GM20000 (cell line): ENCODE measurements at places on chromosomes 16 and 17.

DNA sequence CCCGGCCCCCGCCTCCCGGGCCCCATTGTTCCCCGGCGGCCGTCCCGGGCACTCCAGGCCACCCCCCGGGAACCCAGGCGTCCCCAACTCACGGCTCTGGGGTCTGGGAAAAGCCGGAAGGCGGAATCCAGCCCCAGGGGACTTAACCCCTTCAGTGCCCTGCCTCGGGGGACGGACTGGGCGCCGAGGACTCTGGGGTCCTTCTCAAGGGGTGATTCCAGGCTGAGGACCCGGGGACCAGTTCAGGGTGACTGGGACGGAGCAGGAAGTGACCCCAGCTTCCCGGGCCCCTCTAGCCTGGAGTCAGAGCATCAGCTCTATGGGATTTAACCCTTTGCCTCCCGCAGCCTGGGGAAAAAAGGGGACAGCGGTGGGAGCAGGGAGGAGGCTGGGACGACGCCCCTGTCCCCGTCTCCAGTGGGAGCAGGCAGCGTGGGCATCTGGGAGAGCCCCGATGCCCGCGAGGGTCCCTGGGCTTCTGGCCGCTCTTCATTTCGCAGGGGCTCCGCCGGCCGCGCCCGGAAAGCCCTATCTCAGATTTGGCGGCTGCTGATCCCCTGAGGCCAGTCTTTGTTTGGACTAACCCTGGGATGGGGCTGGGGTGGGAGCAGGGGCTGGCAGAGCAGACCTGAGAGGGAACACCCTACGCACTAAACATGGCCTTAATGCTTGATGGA lies at the start of gene ZNF629:
Gene ZNF629 (minus strand): TSS at position 270 of the 677 bp plus-strand sequence. CDS start 2,723 bp downstream, outside the sequence.
- peak; percentile 60 for DNase-seq

- DNase-seq, result no peak
Observed at GRCh38 chr16:84324434-84325262, 30.0 kb downstream of the WFDC1 start.

GRCh38 chr16:81487301-81487720 lies 42.7 kb downstream of the CMIP start:
- DNase-seq, result no peak

DNA sequence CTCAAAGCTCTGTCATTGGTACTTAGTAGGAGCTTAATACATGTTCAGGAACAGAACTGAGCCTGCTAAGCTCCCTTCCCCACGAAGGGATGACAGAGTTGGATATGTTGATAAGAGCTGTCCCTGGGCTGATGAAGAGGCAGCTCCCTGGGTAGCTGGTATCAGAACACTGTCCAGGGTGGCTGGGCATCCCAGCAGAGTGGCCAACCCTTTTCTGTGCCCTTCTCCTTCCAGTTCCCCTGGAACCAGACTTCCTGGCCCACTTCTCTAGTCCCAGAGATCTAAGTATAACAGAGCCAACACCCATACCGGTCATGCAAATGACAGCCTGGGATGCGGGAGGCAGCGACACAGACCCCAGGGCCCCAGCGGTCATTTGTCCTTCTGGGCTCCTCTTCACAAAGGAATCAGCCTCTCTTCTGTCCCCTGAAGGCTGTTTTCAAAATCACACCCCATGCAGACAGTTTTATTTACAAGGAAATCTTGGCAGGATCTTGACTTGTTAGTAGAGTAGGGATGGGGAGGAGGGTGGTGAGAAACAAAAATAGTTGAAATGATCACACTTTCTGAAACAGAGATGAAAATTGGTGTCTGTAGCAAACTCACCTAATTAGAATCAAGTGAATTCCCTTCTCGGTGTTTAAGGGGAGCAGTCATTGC lies 1.4 kb upstream of the RHBDL3 start:
- DNase-seq, result no peak

DNA sequence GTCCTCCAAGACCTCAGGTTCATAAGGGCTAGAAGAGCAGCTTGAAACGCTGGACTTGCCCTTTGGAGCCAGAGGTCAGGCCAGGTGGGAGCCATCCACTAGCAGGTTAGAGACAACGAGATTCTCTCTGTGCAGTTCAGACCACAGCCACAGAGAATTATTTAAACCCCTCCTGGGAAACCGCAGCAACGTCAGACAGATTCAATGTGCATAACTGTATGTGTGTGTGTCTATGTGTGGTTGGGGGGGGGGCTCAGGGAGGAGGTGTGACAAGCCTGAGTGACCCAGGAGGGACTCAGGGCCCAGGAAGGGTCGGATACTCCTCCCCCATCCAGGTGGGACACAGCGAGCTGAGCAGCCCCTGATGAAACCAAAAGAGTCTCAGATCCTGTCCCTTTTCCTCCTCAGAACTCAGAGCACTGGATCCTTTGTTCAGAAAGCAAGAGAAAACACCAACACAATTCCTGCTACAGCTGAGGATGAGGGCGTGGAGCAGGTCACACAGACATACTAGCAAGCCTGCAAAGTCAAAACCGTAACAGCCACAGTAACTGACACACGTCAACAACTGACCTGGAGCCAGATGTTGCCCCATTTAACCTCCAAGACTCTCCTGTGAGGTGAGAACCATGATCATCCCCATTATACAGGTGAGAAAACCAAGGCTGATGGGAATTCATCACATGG lies 66.8 kb downstream of the XYLT1 start:
- no peak for DNase-seq

DNA sequence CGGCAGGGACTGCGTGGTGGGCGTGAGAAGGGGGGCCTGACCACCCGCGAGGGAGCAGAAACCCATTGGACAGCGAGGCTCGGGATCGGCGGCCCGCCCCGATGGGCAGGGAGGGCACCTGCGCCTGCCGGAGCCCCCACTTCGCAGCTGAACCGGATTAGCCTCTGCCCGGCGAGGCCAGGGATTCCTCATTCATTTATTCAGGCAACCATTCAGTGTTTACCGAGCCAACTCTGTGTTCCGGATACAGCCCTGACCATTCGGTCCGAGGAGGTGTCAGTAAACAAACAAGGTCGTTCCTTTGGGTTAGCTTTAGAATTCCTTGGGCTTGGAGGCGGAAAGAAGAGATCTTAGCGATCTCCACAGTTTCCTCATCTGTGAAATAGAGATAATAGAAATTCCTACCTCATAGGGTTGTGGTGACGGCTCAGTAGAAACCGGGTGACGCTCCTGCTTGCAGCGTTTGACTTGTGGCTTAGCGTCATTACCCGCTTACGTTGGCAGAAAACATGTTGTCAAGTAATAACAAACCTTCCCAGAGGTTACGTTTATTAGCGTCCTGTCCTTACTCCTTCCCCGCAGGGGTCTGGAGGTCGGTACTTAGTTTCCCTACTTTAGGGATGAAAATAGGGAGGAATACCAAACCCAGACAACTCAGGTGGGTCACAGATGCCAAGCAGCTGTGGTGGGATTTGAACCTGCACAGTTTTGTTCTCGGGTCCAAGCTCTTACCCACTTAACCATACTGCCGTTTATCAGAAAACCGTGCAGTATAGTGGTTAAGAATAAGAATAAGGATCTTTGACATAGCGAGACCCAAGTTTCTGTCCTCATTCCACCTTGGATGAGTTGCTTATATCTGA lies 893 bp downstream of the POLR3E start:
- peak; percentile 77 for DNase-seq

DNA sequence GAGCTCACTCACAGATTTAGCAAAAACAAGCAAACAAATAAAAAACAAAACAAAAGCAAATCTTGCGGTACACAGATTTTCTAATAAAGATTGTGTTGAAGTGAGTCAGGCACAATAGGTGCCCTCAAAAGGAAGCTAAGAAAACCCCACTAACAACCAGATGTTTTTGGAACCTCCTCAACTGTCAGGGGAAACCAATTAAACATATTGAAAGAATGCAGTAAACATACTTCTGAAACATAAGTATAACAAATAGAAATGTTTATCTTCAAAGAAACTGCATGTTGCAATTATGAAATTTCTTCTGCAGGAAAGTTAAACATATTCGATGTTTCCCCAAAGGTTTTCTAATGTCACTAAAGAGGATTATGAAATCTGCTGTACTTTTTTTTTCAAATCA lies 110.5 kb upstream of the CORO6 start:
- DNase-seq, result no peak

DNA sequence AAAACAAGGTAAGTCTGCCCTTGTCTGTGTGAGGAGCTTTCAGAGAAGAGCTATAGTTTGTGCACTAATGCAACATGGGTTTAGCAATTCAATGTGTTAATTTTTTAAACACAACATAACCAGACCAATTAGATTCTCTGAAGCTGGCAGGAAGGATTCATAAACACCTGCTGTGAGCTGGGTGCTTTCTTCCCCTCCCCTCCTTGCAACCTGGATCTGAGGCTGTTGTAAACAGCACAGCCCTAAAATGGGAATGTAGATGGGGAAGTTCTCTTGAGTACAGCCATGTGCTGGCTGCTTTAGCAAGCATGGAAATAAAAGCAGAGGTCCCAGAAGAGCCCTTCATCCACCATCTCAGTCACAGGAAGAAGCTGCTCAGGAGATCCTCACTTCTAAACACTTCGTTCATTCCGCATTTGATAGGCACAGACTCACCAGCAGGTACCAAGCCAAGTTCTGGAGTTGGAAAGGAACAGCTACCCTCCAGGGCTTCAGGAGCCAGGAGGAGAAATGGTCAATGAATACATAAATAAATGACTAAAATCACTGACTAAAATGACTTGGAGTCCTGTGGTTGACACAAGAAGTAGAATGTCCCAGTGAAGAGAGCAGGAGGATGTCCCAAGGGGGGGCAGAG lies 21.7 kb downstream of the AXIN2 start:
- DNase-seq, result no peak

- no peak for DNase-seq
Observed at GRCh38 chr17:41530062-41531048, 2.2 kb upstream of the KRT19 start.

DNA sequence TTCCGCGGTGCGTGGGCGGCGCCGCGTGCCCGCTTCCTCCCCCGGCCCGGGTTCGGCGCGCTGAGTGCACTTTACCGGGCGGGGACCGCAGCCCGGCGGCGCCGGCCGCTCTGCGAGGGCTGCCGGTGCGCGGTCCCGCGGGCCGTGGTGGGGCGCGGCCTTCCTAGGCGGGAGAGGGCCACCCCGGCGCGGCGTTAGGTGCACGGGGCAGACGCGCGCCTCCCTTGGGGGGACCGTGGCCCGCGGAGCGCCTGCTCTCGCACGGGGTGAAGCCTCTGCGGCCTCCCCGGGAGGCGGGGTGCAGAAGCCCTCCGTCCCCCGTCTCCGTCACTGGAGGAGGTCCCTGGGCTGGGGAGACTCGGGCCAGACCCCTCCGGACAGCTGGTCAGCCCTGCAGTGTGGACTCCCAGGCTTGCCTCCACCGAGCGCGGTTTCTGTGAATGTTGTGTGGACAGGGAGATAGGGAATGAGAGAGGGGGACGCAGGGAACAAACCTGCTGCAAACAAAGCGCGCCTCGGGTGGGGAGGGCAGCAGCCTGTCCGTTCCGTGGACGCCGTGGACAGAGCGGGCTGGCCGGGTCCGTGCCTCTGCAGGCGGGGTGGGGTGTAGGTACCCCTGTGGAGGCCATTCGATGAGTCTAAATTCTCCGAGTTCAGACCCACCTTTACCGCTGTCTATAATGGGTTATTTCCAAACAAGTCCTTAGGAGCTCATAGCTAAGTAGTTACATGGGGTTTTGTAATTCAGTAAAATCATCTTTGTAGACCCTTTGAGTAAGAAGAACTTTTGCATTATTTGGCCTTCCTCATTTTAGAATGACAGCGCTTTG lies 721 bp downstream of the TBCD start:
- peak; percentile 73 for DNase-seq

- no peak for DNase-seq
Observed at GRCh38 chr16:85461814-85462713, 151.1 kb upstream of the GSE1 start.

DNA sequence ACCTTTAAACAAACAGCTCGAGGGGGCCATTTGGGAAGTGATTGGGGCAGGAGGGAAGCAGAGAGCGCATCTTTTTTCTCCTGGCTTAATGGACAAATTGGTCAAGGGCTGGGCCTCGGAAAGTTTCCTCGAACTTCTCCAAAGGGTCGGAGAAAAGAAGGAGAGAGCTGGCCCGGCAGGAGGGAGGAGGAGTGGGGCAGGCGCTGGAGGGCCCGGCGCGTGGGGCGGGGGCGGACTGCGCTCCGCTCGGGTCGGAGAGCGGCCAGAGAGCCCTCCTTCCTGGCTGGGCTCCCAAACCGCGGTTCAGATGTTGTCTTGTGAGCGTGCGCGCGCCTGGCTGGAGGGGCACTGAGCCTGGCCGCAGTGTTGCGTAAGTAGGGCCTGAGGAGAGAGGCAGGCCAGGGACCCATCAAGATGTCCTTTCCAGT lies 1.2 kb downstream of the MMP2 start:
- no peak for DNase-seq

- no peak for DNase-seq
Observed at GRCh38 chr16:82181461-82182185, 11.6 kb upstream of the MPHOSPH6 start.

DNA sequence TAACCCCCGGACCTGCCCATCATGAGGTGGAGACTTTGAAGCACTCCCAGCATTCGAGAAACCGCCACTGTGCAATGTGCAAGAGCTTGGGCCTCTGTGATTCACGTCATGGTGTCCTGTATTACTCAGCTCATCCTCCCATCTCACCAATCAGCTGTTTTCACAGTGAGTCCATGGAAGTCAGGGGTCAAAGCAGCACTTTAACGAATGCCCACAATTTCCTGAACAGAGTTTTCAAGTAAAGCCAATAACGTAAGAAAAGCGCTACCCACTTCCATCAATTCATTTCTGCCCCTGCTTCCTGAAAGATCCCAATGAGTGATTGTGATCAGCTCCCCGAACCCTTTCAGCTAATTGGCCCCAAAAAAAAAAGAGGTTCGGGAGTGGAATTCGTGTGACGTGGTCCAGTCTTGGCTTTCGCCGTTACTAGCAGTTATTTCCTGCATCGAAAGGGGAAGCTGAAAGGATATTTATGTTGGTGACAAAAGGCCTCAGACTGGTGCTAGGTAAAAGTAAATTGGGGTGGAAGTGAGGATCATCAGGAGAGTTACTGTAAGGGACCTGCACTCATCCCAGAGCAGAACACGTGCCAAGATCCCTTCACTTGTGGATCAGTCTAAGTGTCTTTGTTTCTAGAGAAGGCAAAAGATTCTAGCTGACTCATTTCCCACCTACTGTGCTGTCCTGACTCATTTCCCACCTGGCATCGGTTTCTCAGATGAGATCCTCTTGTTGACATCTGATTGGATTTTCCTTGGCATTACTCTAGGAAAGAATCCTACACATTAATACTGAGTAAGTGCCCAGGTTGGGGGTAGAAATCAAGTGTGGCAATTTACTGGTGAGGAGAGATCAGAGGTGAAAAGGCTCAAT lies 136.7 kb upstream of the NUDT7 start:
- DNase-seq, result no peak

DNA sequence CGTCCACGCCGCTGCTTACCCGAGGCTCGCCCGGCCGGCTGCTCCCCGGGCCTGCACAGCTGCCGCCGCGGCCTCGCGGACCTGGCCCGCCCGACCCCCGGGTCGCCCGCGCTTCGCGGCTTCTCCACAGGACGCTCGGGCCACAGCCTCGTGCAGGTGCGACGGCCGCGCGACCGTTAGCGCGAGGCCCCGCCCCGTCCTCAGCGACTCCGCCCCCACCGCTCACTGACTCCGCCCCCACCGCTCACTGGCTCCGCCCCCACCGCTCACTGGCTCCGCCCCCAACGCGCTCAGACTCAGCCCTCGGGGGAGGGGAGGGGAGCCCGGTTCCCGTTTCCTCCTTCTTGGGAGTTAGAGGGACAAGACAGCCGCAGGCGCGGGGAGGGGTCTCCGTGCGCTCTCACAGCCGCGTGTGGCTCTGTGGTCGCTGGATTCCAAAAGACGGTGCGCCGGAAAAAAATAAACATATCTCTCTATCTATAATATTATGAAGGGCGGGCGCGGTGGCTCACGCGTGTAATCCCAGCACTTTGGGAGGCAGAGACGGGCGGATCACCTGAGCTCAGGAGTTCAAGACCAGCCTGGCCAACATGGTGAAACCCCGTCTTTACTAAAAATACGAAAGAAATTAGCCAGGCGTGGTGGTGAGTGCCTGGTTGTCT lies at the start of gene MEIOB:
Gene MEIOB (minus strand): TSS at position 191 of the 662 bp plus-strand sequence. CDS start 3,989 bp downstream, outside the sequence.
- peak; percentile 38 for DNase-seq

GRCh38 chr17:50919321-50920040 lies 53.3 kb upstream of the TOB1 start:
- DNase-seq, result peak; percentile 71
